Activated T-cell treated with anti-CD3 and anti-CD28 coated beads for 4 hours (primary cell): ENCODE measurements at places on chromosomes 16 and 17.

DNA sequence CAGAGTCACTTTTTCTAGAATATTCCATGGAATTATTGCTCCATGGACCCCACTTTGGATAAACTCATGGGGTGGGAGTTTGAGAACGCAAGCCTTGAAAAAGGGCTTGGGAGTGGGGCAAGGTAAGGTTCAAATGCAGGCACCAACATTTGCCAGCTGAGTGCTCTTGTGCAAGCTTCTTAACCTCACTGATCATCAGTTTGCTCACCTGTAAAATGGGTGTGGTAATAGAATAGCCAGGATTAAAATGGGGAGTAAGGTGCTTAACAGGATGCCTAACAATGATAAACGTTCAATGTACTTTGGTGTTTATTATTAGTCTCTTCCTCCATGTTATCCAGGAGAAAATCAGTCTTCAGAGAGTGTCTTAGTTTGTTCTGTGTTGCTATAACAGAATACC lies 39.0 kb downstream of the CACNG5 start:
- DNase-seq = no peak

DNA sequence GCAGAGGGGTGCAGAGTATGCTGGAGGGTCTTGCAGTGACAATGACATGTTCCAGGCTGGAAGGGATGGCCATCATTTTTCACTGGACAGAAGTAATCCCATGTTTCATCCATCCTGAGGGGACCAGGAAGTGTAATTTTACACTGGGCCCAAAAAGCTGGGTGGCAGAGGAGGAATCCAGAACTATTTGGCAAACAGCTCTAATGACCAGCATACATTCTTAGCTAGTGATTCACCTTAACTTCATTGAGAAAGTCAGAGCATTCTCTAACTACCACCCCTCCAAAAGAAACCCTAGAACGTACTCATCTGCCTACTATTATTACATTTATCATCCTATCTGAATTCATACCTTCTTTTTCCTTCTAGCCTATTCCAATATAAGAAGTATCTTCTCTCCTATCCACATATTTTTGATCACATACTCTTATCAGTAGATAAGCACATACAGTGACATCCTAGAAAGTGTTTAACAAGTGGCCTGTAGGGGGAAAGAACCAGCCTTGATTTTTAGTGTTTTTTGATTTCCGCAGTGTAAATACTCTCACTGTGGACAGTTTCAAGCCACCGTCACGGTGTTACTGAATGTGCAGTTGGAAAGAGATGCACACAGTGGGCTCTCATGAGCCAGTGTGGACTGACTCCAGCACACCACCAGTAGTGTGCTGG lies 118.1 kb downstream of the FTO start:
- no peak for DNase-seq

GRCh38 chr16:70662991-70663523 lies 16.7 kb downstream of the IL34 start:
- no peak for DNase-seq

- no peak for DNase-seq
Observed at GRCh38 chr17:38984666-38985065, 17.5 kb upstream of the FBXO47 start.

GRCh38 chr16:27600381-27600780 lies 50.4 kb downstream of the KATNIP start:
- no peak for DNase-seq
